Colonic mucosa (tissue), 4 donors: ENCODE measurements at places on chromosomes 11 and 22. TPM values are rescaled to one million over a fixed set of nuclear protein-coding genes. Genes with fewer than 3 reads are reported as not detected.

Gene ANO9
- 121 TPM for total RNA-seq

Gene ZC3H12C
- 9.2 TPM for total RNA-seq

Gene TMPRSS5
- total RNA-seq: 0.59 TPM

Gene XPNPEP3
- 22.0 TPM for total RNA-seq

Gene C11orf16
- not detected for total RNA-seq

Gene SLC22A6
- total RNA-seq: not detected

Gene AIP
- total RNA-seq: 45.3 TPM
